ENCODE measurements at places on chromosomes 5 and 9.

GRCh38 chr9:16532681-16533450, 337.6 kb downstream of the BNC2 start:
- DNase-seq, result no peak

DNA sequence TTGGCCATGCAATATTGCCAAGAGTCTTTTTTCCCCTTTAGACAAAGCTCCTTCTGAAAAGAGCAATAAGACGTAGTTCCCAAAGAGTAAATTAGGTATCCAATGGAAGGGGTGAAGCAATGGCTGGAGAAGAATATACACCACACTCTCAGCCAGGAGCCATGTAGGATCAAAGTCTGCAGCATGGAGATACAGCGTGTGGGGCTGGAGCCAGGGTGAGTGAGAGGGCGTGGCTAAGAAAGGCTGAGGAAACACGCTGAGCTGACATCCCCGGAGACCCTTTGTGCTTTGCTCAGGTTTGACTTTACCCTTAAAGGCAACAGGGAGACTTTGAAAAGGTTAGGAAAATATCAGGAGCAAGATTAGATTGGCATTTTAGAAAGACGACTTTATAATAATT, 87.1 kb upstream of the ELL2 start:
- DNase-seq, result peak; percentile 1

DNA sequence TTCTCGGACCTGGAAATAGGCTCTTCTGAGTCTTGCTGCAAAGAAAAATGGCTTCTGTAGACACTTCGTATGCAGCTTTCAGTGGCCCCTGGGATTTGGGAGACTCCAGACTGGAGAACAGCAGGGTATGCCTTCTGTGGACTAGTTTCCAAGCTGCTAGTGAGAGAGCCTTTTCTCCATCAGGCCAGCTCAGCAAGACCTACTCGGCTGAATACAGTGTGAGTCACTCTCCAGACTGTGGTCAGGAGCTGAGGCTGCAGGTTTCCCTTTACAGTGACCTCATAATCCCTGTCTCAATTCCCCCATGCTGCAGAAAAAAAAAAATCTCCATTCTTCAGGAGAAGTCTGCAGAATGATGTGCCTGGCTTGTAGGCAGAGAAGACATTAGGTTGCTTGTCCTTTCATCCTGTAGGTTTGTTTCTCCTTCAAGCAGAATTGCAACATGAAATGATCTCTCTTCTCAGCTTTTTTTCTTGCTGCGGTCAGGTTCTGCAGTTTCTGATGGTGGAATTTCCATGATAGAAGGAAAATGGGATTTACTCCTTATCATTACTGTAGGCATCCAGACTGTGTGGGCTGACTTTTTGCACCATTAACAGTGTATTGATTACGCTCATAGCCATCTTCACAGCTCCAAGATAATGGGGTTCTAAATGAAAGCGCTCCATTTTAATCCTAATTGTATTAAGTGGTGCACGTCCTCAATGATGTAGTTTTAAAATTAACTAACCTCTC, 78.3 kb upstream of the TNFSF8 start:
- DNase-seq, result no peak

- DNase-seq, result no peak
Observed at GRCh38 chr5:116358911-116359418, 215.7 kb downstream of the SEMA6A start.

- DNase-seq, result no peak
Observed at GRCh38 chr5:1985781-1986180, 103.1 kb upstream of the IRX4 start.

DNA sequence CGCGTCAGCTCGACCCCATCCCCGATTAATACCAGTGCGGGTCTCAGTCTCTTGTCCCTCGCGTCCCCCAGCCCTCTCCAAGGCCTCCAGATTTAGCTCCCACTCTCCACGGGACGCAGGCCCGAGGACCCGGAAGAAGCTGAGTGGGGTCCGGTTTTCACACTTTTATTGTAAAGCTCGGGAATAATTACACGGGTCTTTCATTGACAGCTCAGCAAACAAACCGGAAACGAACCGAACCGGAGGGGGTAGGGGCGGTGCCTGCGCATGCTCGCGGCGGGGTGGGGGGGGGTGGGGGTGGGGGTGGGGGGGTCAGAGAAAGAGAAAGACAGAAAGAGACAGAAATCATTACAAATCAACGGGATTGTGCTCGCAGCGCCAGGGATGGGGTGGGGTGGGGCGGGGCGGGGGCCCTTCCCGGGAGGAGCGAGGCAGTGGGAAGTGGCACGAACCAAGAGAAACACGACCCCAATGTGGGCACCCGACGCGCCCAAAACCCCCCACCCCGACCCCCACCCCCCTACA, 27.9 kb downstream of the PCDH1 start:
- peak; percentile 27 for DNase-seq

GRCh38 chr5:136012041-136012804, 16.6 kb upstream of the TGFBI start:
- DNase-seq, result no peak

- DNase-seq, result no peak
Observed at GRCh38 chr9:93182572-93182971, 1.4 kb upstream of the WNK2 start.

DNA sequence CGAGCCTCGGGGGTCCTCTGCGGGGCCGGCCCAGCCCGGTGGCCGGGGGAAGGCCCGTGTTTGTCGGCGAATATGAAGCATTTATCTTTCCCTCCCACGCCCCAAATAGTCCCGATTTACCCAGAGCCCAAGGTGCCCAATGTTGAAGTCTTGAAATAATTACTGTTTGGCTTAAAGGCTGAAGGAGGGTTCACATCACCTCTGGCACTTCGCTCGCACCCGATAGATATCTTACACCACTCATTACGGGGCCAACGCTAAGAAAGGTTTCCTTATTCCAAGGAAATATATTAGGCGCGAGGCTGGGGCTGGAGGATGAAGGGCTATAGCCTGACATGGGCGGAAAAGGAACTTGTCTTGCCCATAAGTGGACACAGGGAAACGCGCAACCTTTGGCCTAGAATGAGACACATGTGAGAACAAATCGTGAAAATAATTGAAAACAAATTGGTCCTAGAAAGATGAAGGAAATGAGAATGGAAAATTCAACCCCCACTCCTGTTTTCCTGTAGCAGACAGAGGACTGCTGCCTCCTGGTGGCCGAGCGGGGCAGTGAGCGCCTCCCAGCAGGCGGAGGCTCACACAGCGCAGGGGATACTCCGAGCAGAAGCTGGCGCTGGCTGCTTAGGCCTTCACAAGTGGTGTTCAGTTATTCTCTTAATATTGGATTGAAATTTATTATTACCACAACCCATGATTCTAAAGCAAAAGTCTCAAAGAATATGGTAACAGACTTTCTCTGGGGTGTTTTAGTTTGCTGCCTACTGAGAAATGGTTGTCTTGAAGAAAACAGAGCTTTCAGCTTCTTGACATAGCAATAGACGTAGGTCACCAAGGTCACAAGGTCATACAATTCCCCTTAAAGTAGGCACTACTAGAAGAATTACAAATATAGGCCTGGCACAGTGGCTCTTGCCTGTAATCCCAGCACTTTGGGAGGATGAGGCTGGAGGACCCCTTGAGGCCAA, 7.9 kb downstream of the CCL21 start:
- DNase-seq, result peak; percentile 31

GRCh38 chr9:131735238-131736128, 4.4 kb downstream of the RAPGEF1 start:
- DNase-seq, result no peak

DNA sequence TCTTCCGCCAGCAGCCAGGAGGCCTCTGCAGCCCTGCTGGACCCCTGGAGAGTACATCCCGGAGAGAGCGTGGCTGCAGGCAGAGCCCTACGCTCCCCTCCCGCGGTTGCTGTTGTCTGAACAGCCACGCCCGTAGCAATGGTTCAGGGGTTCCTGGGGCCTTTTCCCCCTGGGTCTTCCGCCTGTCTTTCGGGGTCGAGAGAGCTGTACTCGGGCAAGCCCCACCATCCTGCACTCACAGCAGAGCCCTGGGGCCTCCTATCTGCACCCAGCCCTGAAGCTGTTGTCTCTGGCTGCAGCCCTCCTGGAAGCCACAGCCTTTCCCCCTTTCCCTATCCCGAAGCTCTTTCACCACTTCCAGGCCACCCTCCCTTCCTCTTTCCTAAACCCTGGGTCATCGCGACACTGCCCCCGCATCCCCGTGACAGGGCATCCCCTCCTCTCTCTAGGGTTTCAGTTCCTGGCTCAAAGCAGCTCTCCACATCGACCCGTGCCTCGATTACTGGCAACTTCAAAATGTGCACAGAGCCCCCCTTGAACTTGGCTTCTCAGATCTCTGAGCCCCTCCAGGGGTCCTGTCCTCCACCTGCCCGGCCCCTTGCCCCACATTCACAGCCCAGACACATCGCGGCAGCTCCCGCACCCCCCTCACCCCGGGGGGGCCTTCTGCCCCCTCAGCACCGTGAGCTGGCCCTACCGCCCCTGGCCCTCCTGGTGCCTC, 43.9 kb upstream of the CEP72 start:
- no peak for DNase-seq

DNA sequence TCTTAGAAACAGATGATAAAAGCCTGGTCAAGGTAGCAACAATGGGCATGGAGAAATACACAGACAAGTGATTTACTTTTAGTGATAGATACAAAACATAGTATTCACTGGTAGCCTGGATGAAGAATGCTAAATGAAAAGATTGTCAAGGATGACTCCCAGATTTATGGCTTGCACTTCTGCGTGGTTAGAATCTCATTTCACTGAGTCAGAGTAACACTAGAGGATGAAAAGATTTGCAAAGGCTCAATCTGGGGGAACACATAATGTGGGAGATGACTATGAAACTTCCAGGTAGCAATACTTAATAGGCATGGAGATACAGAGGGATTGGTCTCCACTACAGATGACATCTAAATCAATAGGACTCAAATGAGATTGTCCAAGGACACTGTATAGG, 38.4 kb downstream of the AGTPBP1 start:
- no peak for DNase-seq

DNA sequence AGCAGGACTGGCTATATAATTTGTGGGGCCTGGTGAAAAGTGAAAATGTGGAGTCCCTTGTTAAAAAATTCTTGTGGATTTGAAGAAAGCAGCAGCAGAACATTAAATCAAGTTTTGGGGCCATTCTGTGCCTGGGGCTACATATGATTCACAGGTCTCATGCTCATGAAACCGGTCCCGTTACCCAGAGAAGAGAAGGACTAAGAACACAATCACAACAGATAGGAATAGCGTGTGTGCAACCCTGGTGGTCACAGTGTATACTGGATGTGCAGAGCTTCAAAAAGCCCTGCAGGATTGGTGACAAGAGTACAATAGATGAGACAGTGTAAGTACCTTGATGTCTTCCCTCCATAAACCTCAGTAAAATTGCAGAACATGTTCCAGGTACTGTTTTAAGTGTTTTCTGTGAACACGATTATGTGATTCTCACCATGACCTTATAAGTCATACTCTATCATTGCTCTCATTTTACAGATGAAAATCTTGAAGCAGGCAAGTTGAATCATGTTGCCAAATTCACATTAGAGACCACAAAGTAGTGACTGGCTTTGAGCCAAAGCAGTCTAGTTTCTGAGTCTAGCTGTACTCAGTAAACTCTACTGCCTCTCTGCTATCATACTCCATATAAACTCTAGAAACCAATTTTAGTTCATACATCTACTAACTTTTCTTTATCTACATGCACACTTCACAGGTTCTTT, 636.5 kb downstream of the TAF11L14 start:
- no peak for DNase-seq

GRCh38 chr9:126430124-126430523, 103.5 kb downstream of the MVB12B start:
- DNase-seq, result no peak

GRCh38 chr5:107937204-107937603, 266.5 kb upstream of the EFNA5 start:
- peak; percentile 24 for DNase-seq

DNA sequence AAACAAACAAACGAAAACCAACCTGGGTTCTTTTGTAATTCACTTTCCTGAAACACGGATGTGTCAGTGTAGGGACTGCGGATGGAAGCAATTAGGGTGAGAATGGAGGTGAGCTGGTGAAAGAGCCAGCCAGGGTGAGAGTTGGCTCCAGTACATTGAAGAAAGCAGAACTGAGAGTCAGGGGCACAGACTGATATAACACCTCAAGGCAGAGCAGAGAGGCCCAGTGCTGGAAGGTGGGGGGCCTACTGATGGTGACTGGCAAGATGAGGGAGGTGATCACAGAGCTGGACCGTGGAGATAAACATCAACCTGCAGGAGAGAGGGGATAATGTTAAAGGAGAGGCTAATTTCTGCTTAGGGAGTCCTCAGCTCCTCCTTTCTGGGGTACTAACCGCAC, 221.1 kb downstream of the MAN2A1 start:
- no peak for DNase-seq

DNA sequence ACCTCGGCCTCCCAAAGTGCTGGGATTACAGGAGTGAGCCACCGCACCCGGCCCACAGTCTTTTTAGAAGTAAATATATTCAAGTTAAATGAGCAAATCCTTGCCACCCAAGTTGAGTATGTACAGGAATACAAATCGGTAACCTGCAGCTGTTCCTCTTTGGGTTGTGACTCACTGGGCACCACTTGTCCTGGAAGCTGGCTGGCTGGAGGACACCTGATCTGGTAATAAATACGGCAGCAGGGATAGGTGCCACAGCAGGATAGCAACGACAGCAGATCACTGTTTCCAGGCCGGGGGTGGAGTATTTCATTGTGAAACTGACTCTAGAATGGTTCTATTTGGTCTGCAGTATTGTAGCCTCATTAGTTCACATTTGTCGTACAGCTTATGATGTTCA, 35.7 kb upstream of the SLC36A2 start:
- DNase-seq, result no peak

GRCh38 chr9:119157196-119157595, 212.0 kb downstream of the BRINP1 start:
- no peak for DNase-seq

DNA sequence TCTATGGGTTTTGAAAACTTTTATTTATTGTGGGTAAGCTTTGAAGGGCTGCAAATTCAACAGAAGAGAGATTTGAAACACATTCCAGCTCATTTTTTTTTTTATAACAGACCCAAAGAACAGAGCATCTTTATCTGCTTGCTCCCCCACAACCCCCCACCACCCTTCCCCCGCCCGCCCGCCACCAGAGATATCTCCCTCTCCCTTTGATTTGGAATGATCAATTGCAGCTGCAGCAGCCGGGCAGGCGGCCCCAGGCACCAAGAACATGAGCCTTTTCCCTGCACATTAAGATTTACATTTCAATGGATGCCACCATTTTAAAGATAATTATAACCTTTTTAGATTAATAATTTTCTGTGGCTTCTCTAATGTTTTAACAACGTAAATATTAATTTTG, 510.9 kb downstream of the ZNF608 start:
- no peak for DNase-seq

DNA sequence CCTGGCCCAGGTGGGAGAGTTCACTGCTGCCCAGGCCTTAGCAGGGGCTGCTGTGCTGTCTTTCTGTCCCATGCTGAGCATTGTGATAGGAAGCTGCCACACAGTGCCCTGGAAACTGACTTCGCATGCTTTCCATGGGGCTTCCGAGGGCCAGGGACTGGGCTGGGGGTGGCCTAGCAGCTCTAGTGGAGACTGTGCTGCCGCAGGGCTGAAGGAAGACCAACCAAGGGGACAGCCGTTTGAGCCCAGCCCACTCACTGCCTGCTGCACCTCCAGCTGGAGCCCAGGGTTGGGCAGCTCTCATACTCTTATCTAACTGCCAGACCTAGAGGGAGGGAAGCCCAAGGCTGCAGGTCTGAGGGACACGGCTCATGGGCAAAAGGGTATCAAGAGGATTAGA, 79.2 kb downstream of the RGS3 start:
- no peak for DNase-seq
